ENCODE measurements at places on chromosomes 6 and 20.

DNA sequence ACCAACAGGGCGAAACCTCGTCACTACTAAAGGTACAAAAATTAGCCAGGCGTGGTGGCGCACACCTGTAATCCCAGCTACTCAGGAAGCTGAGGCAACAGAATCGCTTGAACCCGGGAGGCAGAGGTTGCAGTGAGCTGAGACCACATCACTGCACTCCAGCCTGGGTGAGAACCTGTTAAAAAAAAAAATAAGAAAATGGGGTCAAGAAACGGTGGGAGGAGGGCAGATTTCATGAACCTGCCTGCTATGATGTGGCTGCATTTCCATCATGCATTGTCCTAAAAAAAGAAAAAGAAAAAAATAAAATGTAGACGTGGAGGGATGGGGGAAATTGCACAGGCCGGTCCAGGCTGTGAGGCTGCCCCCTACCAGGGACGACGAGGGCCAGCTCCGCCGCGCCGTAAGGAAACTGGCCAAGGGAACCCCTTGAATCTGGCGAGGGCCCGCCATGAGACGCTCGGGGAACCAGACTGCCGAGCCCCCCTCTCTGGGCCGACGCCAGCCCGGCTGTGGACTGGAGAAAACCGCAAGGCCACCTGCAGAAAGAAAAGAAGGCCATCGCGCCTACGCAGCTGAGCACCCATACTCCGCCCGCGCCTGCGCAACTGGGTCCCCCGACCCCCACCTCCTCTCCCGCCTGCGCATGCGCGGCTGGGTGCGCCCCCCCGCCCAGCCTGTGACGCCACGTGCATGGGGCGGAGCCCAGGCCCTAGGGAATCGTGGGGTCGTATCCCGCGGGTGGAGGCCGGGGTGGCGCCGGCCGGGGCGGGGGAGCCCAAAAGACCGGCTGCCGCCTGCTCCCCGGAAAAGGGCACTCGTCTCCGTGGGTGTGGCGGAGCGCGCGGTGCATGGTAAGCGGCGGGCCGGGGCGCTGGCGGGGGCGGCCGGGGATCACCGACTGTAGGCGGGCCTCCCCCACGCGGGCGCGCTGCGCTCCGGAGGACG is at the start of gene ENTPD6:
ENTPD6 (plus strand) TSS at position 699 of the 948 bp plus-strand sequence. CDS start 10,825 bp downstream, outside the sequence.
- peak; percentile 93 for DNase-seq

DNA sequence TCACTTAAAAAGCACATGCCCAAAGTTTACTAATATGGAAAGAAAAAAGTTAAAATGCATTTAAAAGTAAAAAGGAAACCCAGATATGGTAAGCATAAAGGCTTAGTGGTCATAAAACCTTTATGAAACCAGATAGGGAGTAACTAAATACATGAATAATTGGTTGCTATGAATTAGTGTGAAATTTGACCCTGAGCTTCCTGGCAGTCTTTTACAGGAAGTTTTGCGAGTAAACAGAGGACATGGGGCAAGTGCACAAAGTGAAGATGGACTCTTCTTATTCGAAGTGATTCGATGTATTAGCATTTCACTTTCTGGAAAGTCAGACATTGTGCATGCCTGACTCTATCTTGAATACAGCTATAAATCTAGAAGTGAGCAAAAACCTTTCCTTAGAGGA is 90.9 kb upstream of the MLIP start:
- DNase-seq = no peak

GRCh38 chr20:44765701-44766347 is 20.2 kb downstream of the KCNK15 start:
- DNase-seq = no peak

DNA sequence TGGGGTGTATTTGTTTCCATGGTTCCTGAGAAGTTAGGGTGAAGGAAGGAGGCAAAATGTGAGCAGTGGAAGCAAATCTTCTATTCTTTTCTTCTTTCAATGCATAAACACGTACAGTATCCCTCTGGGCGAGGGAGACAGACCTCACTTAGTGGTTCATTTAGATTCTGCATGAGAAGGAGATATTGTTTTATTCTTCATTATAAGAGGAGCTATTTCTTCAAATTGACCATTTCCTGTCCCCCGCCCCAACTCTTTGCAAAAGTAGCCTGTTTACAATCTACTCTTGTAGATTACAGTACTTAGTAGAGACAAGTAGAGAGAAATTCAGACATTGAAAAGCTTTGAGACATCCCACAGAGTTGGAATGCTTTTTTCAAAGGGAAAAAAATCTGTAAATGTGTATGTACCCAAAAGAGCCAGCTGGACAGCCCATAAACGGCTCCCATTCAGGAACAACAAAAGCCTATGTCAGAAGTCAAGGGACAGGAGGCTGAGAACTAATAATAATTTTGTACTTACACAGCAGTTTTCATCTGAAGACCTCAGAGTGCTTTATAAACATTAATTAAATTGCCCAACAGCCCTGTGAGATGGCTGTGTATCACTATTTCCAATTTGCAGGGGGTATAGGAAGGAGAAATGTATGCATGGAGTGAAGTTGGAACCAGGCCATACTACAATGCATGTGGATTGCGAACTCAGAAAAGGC is 23.9 kb downstream of the CD83 start:
- DNase-seq = no peak

DNA sequence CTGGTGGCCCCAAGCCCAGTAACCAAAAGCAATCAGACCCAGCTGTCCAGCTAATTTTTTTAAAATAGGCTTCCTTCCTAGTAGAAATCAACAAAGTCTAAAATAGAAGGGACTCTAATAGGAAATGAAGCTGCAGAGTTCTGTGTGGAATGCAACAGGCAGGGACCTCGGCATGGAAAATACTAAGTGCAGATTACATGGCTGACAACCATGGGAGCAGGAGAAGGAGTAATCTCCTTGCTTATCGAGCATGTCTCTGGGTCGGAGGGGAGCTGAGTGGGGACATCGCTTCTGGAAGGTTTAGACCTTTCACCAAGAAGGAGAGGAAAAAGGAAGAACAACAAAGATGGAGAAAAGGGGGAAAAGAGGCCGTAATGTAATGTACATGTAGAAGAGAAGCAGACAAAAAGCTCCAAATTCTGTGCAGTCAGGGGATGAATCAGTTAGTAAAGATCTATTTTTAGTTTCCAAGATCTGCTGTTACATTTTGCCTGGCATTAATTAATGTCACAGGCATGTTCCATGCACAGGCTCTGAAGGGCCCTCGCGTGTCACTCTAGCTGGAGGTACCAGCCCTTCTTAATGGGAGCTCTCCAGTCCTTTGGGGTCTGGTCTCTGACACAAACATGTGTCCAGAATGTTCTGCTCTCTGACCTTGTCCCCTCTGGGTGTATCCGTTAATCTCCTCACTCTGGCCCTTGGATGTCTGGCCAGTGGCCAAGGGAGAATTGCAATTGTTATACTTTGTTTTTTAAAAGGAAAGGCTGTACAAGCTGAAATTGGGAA is 16.6 kb upstream of the ZNF831 start:
- DNase-seq = no peak

GRCh38 chr6:122754191-122754731 is 25.3 kb upstream of the FABP7 start:
- no peak for DNase-seq

DNA sequence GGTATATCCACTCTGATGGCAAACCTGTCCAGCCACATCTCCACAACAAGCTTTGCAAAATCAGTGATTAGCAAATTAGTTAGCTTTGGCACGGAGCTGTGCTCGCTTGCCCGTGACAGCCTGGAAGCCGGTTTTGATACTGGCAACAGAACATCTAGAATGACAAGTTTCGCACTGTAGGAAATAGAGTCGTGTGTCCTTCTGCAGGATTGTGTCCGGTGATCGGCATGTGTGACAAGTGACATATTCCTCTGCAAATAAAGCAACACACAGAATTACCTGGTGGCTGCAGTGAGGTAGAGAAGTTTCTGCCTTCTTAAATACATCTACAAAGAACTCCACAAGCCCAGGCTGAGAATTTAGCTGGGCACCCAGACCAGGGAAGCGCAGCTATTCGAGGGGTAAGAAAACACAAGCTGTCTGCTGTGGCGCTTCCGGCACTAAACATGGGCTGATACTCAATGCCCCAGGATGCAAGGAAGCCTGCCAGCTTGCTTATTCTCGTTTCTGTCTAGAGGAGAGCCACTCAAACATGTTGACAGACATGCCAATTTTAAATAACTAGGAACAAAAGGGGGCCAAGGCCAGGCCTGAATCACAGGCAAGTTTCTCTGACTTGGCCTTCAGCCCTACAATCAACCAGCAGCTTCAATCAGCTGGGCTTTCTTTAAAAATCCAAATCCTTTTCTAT is 22.2 kb downstream of the EIF2S2 start:
- no peak for DNase-seq

- no peak for DNase-seq
Observed at GRCh38 chr20:46695892-46696291, 6.6 kb upstream of the TP53RK start.

- no peak for DNase-seq
Observed at GRCh38 chr6:103335412-103335811, 1524.3 kb downstream of the HACE1 start.

- DNase-seq = no peak
Observed at GRCh38 chr6:150202404-150202803, 59.6 kb downstream of the PPP1R14C start.

GRCh38 chr20:60009318-60009717 is 51.1 kb downstream of the CDH26 start:
- no peak for DNase-seq

DNA sequence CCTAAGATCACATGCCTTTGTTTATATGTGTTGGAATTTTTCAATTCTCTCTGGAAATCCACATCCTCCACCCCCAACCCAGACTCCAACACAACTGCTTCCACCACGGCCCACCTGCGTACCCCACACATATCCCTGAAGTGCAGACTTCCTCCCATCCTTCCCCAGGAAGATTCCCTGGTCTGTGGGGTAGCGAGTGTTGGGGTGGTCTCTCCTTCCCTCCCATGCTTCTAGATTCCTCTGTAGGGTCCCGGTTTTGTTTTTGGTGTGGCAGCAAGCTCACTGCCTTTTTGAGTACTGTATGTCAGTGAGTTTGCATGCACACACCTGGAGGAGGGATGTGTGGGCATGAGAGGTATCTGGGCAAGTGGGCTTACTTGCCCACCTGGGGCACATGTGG is 127.6 kb downstream of the MRPL14 start:
- DNase-seq = no peak

GRCh38 chr6:125046107-125046925 is 84.1 kb downstream of the RNF217 start:
- no peak for DNase-seq

- DNase-seq = no peak
Observed at GRCh38 chr6:168581236-168581635, 140.3 kb downstream of the SMOC2 start.

GRCh38 chr20:52747845-52748284 is 224.3 kb upstream of the TSHZ2 start:
- DNase-seq = no peak

DNA sequence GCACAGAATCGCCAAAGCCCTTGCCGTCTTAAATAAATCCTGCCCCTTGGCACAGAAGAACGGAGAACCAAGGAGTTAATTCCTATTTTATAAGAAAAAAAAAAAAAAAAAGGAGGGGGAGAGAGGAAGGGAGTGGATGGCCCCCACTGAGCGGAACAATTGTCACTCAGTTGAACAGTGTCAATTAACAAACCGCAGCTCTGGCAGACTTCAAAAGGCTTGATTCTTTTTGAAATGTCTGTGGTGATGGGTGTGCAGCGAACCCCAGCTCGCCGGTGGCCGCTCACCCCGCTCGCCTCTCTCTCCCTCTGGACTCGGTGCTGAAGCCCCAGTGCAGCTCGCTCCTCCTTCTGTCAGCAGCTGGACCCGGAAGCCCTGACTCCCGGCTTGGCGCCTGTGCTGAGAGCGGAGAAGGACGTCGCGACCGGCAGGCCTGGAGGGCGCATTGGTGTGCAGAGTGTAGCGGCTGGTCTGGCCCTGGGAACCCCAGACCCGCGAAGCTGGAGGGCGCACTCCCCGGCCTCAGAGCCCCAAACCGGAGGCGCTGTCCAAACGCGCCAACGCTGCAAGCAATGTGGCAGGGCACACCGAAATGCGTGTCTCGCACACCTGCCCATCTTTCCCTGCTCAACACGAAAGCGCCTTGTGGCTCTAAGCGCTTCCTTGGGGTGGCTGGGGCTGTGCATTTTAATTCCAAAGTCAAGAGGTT is 3.4 kb downstream of the LINC00237 start:
- no peak for DNase-seq

DNA sequence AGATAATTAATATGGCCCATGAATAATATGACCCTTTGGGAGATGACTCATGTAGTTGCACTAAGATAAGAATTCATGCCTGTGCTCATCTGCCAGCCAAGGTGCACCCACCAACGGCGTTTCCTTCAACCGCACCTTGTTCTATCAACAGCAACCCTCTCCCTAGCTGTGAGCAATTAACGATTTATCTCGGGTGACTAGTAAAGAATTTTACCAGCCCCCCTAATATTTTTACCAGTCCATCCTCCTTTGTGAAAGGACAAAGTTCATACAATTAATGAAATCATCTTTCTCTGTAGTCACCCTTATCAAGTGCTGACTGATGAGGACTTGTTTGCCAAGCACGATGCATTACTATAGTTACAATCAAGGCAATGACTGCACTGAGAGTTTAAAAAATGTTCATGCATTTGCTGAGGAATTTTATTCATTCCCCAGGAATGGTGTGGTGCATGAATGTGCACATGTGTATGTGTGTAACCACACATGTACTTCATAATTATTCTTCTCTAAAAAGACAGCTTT is 118.7 kb downstream of the SMOC2 start:
- DNase-seq = no peak

- no peak for DNase-seq
Observed at GRCh38 chr6:98532004-98532403, 302.4 kb upstream of the POU3F2 start.

DNA sequence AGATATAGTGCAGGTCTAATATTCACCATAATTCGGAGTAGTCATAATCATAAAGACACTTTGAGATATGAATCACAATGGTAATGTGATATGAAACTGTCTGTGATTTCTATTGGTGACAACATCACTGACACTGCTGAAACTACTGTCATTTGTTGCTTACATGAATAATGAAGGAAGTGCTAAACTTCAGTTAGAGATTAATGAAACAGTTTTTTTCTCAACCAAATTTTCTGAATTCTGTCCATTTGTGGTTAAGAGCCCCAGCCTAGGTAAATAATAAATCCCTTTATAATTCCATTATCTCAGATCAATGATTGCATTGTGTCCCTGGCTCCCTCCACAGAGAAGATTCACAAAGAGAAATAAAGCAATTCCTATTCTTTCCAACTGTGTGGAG is 122.6 kb downstream of the HIVEP2 start:
- no peak for DNase-seq

DNA sequence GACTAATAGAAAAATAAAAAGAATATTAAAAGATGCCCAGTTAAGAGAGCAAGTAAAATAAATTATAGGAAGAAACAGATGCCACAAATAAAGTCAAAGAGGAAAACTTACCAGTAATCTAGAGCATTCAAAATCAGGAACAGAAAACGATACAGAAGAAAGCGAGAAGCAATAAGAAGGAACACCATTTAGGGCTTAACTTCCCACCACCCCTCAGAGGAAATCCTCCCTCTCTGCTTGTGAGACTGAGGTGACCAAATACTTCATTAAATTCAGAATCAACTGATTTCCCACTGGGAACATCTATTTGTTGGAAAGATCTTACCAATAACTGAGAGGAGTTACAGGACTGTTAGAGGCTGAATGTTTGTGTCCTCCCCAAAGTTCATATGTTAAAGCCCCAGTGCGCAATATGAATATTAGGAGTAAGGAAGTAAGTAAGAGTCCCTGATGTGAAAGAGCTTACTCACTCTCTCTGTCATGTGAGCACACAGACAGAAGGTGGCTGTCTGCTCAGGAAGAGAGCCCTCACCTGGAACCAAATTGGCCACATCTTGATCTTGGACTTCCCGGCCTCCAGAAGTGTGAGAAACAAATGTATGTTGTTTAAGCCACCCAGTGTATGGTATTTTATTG is 19.5 kb downstream of the KATNA1 start:
- no peak for DNase-seq

- DNase-seq = no peak
Observed at GRCh38 chr20:41232973-41233926, 84.3 kb downstream of the ZHX3 start.
